ENCODE measurements at places on chromosomes 3 and 15.

GRCh38 chr3:172701751-172702150 lies 9.1 kb downstream of the NCEH1 start:
- no peak for DNase-seq

DNA sequence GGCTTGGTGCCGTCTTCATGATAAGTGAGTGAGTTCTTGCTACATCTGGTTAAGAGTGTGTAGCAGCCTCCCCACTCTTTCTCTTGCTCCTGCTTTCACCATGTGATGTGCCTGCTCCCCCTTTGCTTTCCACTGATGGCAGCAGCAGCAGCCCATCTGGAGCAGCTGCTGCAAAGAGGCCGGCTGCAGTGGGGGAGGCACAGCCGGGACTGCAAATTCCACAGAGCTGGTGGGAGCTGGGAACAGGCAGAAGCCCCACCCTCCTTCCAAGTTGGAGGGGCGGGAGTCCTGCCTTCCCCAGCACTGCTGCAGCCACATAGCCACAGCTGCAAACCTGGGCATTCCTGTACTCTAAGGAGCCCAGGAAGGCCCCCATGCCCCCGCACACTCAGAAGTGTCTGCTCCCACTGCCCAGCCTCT lies 62.8 kb upstream of the IMPG2 start:
- DNase-seq = no peak

DNA sequence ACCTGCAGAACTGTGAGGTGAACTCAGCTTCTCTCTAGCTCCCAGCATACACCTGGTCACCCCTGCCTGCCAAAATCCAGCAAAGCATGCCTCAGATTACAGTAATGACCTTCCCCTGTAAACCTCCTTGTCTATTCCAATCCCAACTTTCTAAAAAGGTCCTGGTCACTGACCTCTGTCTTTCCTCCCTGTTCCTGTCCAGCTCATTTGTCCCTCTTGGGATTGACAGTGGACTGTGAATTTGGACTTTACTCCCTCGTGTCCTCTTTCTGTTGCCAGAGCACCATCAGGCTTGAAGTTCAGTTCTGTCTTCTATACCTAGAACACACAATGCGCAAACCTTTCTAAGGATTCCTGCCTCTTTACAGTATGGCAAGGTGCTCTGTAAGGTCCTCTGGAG lies 50.3 kb downstream of the MTHFS start:
- no peak for DNase-seq

DNA sequence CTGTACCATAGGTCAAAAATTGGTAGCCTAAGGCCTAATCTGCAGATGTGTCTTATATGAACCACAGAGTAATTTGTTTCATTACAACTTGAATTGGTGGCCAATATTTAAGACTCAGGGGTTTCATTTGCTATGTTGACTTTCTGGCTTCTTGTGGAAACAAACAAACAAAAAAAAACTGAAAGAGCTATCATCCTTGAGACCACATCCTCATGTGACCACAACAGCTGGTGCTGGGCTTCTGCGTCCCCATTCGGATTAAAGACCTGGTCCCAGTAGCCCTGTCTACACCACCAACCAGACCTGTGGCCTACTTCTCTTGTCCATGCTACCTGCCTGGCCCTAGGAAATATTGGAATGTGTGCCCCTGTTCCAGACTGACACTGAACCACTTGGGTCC lies 61.7 kb downstream of the STRIT1 start:
- no peak for DNase-seq

DNA sequence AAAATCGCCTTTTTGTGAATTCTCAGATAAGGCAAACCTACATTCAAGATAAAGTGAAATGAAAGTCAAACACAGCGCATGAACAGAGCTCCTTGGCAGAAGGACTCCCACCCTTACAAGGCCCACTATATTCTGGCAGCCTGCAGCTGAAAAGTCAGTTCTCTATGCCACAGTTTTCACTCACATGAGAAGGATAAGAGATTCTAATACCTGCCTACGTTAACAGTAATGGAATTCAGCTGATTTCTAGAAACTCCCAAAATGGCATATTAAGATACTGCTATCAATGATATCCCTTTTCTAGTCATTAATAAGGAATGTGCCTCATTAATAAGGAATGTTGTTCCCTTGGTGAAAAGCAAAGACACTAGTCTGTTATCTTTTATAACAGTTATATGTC lies 27.0 kb downstream of the SLC30A4 start:
- no peak for DNase-seq

GRCh38 chr3:117230924-117231323 lies 521.3 kb downstream of the TUSC7 start:
- no peak for DNase-seq

Measured in stimulated activated naive CD8-positive, alpha-beta T cell treated with anti-CD3 and anti-CD28 coated beads, Interleukin-15, Interleukin-2, amounts not matched to agents 100 U/mL and 50 U/mL, for 24 hours (primary cell).